ENCODE measurements at places on chromosomes 7 and 10.

- DNase-seq: no peak
These were observed 76.8 kb downstream of the MKI67 start for GRCh38 chr10:128049226-128050120.

DNA sequence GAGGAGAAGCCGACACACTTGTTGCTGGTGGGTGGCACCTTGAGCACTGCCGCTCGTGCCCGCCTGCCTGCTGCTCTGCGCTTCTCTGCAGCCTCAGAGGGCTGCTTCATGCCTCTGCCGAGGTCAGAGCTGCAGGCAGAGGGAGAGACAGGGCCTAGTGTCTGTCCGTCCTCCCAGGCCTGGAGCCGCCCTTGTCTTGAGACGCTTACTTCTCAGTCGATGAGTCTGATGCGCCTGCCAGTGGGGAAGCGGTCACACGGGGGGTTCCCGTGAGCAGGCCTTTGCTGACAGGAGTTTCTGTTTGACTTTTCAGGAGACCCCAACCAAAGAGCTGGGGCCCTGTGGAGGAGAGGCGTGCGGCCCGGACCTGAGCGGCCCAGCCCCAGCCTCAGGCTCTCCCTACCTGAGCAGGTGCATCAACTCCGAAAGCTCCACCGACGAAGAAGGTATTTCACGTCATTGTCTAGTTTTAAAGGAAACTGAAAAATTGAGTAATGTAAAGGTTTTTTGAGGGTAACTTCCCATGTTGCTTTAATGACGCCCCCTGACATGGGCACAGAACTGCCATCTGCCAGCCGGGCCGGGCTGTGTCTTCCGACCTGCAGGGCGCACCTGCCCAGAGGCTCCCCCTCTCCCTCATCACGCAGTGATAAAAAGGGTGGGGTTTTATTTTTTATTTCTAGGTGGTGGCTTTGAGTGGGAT is 7.8 kb upstream of the BHLHA15 start:
- DNase-seq: no peak

- DNase-seq: no peak
These were observed 1150.0 kb upstream of the POT1 start for GRCh38 chr7:126079581-126079980.

DNA sequence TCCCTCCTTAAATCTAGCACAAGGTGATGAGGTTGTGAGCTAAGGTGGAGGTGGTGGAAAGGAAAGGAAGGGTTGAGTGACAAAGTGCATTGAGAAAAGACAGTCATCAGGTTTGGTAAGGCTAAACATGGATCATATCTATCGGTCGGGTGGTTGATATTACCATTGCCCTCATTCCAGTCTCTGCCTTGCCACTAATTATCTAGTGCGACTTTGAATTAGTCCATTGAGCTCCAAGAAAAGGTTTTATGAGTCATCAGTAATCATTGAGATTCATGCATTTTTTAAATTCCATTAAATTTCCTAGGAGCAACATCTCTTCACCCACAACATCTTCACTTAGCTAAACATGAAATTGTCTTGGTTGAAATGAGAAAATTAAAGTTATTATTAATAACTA is 68.9 kb upstream of the FRMD4A start:
- no peak for DNase-seq

DNA sequence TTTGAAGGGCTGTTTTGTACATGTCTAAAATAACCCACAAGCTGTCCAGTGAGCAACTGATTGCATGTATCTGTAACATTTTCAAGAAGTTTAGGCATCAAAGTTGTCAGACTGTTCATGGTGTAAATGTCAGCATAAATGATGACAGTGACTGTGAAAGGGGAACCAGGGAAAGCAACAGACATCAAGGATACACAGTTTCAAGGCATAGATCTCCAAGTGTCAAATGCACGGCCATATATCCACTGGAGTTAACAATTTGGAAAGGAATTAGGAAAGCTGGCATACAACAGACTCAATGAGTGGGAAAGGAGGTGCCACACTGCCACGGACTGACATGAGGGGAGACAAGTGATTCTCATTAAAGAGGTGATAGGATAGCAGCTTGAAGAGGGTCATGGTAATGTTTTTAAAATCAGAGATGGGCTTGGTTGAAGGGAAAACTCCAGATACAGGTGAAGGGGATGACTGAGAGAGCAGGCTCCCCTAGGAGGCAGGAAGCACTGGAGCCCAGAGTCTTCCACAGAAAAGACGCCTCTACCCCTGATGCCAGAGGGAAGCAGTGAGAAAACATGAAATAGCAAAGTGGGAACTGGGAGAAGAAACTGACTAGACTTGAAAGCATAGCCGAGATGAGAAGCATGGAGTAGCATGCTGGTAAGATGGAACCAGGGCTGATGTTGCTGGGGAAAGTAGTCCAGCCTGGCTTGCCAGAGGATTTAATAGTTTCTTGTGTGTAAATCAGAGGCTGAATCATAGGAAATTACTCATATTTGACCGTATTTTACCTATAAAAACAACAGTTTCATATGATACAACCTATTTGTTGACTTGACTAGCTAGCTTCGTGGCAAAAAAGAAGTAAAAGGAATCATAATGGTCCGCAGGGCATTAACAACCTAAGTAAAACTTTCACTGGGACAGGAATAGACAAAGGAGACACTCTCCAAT is 18.6 kb downstream of the NSMCE4A start:
- no peak for DNase-seq

DNA sequence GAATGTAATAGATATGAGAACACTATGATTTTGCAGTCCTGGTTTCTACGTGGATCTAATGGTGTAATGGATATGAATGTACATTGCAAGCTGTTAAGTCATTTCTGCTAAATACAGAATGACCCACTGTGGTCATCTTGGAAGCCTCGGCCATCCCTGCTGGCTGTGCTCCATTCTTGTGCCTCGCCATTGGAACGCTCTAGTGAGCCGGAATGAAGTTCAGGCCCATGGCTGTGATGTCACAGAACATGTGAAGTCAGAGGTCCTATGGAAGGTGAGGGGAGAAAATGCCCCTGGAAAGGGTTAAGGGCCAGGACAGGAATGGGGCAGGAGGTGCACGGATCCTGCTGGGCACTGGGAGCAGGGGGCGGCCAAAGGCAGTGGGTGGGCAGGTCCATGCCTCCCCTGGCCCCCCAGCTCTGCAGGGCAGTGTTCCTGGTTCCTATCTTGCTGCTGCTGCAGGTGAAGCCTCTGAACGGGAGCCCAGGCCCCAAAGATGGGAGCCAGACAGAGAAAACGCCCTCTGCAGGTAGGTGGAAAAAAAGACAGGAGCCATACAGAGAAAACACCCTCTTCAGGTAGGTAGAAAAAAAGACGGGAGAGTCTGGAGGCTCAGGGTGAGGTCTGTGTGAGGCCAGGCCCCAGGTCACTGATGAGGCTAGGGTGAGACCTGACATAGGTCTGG is at the start of gene LLCFC1:
LLCFC1 (plus strand) TSS at position 259 of the 685 bp plus-strand sequence; CDS start at position 397, 138 bp downstream.
- peak; percentile 35 for DNase-seq

- DNase-seq: no peak
These were observed 17.1 kb downstream of the CNNM1 start for GRCh38 chr10:99346247-99346646.

- DNase-seq: no peak
These were observed 30.4 kb upstream of the RSU1 start for GRCh38 chr10:16847644-16848043.

- peak; percentile 38 for DNase-seq
These were observed 84.7 kb downstream of the MMRN2 start for GRCh38 chr10:86872757-86873156.
